ENCODE measurements at places on chromosomes 6 and 20.

DNA sequence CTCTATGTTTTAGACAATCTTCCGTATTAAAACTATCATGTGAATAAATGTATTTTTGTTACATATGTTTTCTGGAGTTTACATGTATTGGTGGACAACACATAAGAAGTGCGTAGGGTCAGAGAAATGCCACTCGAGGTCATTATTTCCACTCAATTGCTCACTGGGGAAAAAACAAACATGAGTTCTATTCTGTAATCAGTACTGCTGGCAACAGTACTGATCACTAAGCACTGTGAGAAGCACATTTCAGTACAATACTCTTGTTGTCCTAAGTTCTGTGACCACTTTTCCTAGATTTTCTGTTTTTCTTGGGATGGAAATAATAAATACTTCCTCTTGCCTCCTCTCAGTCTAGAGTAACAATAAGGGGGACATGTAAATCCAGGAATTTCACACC lies 44.5 kb downstream of the UST start:
- DNase-seq, result no peak
- no peaks in the 10 kb centered on the region for H3K36me3 ChIP-seq
- H3K4me3 ChIP-seq, result no peak overlapping the region
- no peaks in the 10 kb centered on the region for H3K4me1 ChIP-seq
- H3K27ac ChIP-seq, result no peak overlapping the region
- H3K27me3 ChIP-seq, result peaks cover 19% of the 10 kb centered on the region

DNA sequence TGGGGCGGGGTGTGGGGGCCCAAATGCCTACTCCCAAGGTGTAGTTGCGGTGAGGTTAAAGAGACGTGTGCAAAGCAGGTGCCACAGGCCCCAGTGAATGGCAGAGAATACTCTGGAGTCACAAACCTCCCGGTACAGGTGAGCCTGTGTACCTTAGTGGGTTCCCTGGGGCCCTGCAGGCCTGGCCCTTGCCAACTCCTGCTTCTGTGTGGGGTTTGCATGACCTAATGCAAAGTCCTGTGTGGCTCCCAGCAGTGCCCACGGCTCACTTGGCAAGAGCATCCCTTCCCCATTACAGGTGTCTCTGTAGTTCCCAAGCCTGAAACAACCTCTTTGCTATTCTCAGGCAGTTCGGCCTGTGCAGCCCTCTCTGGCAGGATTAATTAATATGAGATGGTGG lies 17.5 kb downstream of the SPDEF start:
- no peaks in the 10 kb centered on the region for H3K4me1 ChIP-seq
- H3K36me3 ChIP-seq, result no peaks in the 10 kb centered on the region
- no peak for DNase-seq
- no peak overlapping the region for H3K4me3 ChIP-seq
- no peaks in the 10 kb centered on the region for H3K27me3 ChIP-seq

DNA sequence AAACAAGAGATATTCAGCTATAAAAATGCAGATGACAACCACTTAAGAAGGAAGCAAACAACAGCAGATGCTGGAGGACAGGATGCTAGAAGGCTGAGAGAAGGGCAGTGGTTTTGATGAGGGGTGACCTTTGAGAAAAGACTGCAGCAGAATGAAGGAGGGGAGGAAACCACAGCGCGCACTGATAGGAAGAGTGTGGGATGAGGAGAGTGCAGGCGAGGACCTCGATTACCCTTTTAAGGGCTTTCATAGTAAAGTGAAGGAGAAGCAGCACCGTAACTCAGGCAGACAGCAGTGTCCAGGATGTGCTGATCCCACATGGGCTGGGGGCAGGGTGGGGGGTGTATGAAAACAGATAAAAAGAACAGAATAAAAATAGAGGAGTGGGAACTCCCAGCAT lies 19.2 kb downstream of the ZBTB2 start:
- peak overlapping the region; percentile 96 for H3K27ac ChIP-seq
- H3K4me1 ChIP-seq, result peaks cover 50% of the 10 kb centered on the region
- DNase-seq, result peak; percentile 44
- peaks cover 25% of the 10 kb centered on the region for H3K36me3 ChIP-seq
- H3K27me3 ChIP-seq, result no peaks in the 10 kb centered on the region

- peaks cover 18% of the 10 kb centered on the region for H3K4me1 ChIP-seq
- H3K27ac ChIP-seq, result peak overlapping the region; percentile 86
- peak overlapping the region; percentile 95 for H3K4me3 ChIP-seq
- H3K27me3 ChIP-seq, result peaks cover 50% of the 10 kb centered on the region
- no peaks in the 10 kb centered on the region for H3K36me3 ChIP-seq
These were observed 490 bp downstream of the JAG1 start for GRCh38 chr20:10673176-10673841.

Data from activated naive CD8-positive, alpha-beta T cell treated with anti-CD3 and anti-CD28 coated beads, Interleukin-2, amount 10 ng/mL, durations not matched to agents 7 days and 5 days (primary cell).